ENCODE measurements at places on chromosomes 11 and 22.

DNA sequence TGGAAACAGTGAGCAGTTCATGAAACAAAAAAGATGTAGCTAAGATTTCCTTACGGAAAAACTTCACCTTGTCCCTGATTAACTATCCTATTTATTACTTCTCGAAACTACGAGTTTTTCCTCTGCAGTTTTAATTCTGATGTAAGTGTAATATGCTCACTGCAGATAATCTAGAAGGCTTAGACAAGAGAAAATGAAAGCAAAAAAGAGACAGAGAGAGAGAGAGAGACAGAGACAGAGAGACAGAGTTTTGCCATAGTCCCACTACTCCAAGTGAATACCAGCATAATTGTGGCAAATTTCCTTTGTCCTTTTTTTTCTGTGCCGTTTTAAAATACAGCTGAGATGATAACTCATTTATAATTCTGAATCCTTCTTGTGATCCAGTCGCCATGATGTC is 24.8 kb downstream of the FSHB start:
- DNase-seq: no peak

GRCh38 chr11:118230088-118230487 is 5.3 kb upstream of the JAML start:
- no peak for DNase-seq

DNA sequence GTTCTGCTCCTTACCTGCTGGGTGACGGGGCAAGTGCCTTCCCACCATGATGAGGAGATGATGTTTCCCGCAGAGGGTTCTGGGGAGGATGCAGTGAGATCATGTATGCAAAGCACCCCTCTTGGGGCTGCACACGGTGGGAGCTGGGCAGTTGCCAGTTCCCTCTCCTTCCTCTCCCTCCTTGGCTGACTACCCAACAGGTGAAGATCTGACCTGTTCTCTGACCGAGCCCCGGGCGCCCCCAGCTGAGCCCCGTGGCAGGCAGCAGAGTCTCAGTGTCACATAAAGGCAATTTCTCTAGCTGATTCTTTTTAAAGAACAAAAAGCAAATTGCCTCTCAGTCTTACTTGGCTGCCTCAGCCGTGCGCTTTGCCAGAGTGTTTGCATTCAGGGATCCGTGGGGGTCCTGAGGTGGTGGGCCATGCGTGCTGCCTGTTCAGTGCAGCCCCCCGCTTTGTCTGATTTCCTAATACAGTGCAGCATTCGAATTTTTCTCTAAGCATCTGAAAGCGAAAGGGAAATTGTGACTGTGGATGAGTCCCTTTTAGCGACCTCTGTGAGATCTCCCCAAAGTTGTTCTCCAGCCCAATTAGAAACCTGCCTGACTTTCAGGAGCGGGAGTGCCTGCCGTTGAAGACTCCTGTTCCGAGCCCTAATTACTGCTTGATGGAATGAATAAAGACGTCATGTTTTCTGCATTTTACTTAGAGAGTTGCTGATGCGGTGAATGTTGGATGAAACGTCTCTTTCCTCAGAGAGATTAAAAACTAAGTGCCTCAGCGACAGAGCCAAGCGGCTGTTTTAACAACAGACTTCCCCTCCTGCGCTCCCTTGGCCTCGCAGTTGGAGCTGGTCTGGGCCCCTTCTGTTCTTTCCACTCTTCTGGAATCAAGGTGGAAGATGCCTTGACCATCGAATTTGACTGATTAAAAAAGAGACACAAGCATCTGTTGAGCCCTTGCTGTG is 86.0 kb downstream of the GRIK4 start:
- no peak for DNase-seq

DNA sequence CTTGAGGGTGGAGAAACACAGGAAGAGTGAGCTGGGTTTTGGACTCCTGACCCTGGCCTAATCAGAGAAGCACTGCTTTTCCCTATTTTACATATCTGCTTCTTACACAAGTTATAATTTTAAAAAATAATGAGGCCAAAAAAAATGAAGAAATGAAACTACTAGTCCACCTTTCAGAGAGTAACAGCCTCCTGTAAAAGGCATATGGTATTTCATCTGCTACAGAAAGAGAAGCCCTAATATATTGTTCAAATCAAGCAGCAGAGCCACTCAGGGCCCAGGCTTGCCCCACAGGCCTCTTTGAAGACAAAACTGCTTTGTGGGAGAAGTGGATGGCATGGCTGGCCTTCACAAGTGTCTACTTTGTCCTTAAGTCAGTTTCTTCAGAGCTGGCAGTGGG is 10.0 kb downstream of the DIXDC1 start:
- DNase-seq: no peak

DNA sequence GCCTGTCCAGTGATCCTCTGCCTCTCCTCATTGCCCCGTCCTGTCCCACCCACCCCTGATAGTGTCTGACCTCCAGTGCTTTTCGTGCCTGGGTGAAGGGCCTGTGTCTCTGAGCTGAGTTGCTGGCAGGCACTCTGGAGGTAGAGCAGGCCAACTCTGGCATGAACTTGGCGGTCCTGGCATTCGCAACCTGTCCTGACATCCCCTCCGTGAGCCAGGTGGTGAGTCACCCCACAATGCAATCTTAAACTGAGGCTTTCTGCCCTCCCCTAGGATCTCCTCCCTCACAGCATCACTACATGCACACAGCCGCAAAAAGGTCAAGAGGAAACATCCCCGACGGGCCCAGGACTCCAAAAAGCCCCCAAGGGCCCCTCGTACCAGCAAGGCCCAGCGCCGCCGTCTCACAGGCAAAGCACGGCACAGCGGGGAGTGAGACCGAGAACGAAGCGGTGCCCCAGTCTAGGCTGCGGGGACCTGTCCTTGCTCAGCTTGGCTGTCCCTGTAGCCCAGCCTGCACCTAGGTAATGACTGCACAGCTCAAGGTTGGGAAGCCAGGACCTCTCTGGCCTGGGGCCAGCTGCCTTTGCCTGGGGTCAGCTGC is 4.9 kb downstream of the NOL12 start:
- no peak for DNase-seq

- no peak for DNase-seq
These were observed 46.4 kb downstream of the PPP6R3 start for GRCh38 chr11:68506908-68507307.

DNA sequence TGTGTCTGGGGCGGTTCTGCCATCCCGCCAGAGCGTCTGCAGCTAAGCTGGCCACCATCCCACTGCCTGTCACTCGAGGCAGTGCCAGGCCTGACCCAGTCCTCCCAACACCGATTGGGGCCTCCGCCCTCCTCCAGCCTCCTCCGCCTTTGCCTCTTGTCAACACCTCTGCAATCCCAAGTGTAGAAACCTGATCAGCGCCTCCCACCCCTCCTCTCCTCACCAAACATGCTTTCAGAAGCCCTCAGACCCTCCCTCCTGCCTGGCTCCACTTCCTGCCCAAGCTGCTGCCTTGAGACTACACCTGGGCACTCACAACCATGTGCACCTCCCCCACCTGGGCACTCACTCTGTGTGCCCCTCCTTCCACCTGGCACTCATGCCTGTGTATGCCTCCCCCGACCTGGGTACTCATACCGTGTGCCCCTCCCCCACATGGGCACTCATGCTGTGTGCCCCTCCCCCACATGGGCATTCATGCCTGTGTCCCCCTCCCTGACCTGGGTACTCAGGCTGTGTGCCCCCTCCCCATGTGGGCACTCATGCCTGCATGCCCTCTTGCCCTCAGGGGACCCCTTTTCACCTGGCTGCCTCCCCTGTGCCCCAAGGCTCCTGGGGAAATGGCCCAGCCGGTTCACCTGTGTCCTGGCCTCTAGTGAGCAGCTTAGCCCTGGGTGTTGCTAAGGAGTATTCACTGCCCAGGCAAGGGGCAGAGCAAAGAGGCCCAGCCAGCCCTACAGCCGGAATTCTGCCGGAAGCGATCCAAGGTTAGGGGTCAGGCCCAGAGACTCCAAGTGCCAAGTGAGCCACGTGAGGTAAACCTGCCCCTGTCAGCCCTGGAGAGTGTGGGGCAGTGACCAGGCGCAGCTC is 5.5 kb upstream of the IFITM10 start:
- no peak for DNase-seq

Measured in posterior cingulate gyrus (tissue), 11 donors.